ENCODE measurements at places on chromosomes 7 and 10.

GRCh38 chr10:14146501-14146900, 184.2 kb downstream of the FRMD4A start:
- DNase-seq = no peak

- DNase-seq = no peak
Measured at GRCh38 chr7:17181482-17181881, 117.0 kb upstream of the AHR start.

- no peak for DNase-seq
Measured at GRCh38 chr10:5433182-5433581, 20.8 kb downstream of the NET1 start.

- no peak for DNase-seq
Measured at GRCh38 chr7:64314566-64314965, 805 bp downstream of the ZNF736 start.

- no peak for DNase-seq
Measured at GRCh38 chr10:509361-510102, 179.9 kb downstream of the DIP2C start.

- DNase-seq = no peak
Measured at GRCh38 chr10:115624448-115624847, 531.3 kb downstream of the ATRNL1 start.

GRCh38 chr10:124016804-124017375, 76.5 kb downstream of the CHST15 start:
- no peak for DNase-seq

GRCh38 chr10:86024281-86025041, 342.1 kb downstream of the GRID1 start:
- no peak for DNase-seq

- DNase-seq = no peak
Measured at GRCh38 chr7:146885231-146885630, 768.6 kb downstream of the CNTNAP2 start.

- DNase-seq = no peak
Measured at GRCh38 chr10:53209944-53210611, 437.5 kb upstream of the MBL2 start.

Measured in RWPE2 (cell line).